ENCODE measurements at places on chromosomes 5 and 9.

- DNase-seq: peak; percentile 79
Observed at GRCh38 chr9:124617477-124618141, 110.4 kb upstream of the NR5A1 start.

DNA sequence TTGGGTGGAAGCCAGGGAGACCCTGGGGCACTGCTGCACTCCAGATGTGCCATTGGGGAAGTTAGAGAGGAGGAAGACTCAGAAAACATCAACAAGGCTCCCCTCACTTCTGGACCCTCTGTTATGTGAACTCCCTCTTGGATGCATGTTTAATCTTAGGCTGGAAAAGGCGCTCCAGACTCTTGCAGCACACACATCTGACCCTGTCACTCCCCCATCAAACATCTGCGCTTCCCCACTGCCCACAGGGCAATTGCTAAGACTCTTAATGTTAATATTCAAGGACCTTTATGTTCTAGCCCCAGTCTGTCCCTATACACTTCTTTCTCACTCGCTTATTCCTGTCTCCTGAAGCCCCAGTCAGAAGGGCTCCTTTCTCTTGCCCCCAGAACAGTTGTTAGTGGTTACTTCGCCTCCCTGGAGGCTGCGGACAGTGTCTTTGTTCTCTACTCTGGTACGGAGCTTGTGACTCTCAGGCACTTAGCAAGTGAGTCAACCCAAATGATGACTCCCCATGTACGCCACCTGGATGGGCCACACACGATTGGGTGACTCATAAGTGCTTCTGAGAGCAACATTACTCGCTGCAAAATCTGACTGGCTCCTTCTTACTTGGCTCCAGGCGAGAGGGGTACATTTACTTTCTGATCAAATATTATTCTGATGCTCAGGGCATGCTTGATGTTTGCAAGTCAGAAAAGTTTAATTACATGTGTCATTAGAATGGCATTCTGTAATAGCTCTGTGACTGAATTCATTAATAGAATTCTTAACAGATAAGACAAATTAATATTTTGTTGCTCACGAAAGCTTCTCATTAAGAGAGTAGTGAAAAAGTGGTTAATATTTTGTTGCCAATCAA lies 193.6 kb downstream of the HSPA4 start:
- peak; percentile 83 for DNase-seq

GRCh38 chr9:35844628-35845270 lies 15.7 kb downstream of the TMEM8B start:
- peak; percentile 92 for DNase-seq

GRCh38 chr5:157574456-157575380 lies 857 bp downstream of the ADAM19 start:
- no peak for DNase-seq

DNA sequence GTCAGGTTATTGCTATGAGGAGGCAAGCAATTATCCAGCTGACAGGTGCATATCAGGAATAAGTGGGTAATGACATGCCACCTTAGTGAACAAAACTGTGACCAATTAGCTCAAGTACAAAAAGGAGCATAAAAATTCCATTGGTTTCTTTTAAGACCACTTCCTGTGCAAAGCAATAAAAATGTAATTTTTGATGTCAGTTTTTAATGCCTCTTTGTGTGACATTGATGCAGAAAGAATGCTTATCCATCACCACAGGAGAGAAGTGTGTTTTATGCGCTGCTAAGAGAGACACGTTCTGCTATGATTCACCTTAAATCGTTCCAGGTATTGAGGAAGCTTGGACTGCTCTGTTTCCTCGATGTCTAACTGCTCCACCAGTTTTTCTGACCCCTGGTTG lies 96.7 kb downstream of the MRPS27 start:
- no peak for DNase-seq

GRCh38 chr5:91269198-91269597 lies 113.9 kb downstream of the ARRDC3 start:
- no peak for DNase-seq

DNA sequence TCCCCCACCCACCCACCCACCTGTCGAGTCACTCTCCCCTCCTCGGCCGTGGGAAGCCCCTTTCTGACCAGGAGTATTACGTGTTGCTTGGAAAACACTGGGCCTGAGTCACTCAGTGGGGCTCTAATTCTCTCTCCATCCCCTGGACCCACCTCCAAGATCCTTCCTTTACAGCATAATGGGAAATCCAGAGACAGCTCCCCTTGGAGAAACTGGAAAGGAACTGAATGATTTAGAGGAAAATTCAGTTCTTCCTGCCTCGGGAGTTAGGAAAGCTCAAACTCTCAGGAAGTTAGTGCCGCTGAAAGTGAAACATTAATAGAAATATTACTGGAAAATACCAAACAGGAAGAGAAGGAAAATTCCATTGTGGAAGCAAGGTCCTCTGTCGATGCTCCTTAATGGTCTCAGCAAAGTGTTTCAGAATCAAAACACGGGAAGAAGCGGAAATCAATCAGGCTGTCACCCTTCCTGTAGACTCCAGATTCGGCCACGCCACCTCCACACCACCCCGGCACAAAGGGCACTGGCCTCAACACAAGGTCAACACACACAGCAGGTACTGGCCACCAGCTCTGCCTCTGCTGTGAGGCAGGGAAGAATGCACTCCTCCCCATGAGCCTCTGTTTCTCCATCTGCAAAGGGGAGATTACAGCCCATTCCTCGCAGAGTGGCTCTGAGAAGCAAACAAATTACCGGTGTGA lies 9.6 kb downstream of the SHB start:
- DNase-seq: no peak

- no peak for DNase-seq
Observed at GRCh38 chr5:16497546-16497945, 31.9 kb upstream of the ZNF622 start.

GRCh38 chr5:56480705-56481427 lies 247.7 kb upstream of the ANKRD55 start:
- DNase-seq: peak; percentile 52

DNA sequence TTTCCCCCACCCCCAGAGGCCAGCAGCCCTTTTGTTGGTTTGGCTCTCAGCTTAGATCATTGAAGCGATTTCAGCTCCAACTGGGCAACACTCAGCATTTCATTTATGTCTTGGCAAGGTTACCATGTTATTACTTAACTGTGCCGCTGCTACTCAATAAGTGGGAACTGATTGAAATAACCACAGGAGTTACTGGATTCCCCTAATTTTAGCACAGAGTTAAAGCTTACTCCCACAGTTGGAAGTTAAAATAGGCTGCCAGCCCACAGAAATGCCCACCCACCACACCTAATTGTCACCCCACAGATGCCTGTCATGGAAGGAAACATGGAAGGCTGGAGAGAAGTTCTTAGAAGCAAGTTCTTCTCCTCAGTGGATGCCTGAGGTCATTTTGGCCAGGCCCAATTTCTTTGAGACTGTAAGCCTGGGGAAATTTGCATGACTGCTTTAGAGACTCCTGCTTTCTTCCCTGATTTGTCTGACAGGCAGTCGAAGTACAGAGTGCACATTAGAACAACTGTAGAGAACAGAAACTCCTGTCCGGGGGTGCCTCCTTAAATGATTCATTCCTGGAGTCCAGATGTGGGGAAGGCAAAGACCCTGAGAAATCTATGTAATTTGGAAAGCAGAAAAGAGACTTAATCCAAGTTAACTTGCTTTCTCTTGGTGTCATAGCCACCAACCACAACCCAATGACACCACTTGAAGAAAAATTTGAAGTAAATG lies 370.0 kb downstream of the ZSWIM6 start:
- no peak for DNase-seq

- no peak for DNase-seq
Observed at GRCh38 chr9:34463098-34463900, 4.7 kb downstream of the DNAI1 start.

DNA sequence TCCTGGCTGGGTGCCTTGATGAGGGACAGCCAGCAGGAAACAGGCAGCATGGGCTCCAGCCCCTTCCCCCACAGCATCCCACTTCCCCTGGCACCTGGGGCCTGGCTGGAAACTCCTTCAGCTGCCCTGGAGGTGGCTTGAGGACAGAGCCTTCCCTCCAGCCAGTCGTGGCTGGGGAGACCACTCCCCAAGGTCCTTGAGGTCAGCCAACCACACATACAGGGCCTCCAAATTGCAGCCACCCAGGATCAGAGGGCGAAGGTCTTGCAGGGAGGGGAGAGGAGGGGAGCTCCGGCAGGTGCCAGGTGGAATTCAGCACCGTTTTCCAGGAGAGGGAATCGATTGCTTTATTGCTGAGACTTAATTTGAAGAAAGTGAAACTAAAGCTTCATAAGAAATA lies 280.4 kb downstream of the PBX3 start:
- no peak for DNase-seq

- DNase-seq: no peak
Observed at GRCh38 chr5:40781843-40782409, 16.2 kb downstream of the PRKAA1 start.

DNA sequence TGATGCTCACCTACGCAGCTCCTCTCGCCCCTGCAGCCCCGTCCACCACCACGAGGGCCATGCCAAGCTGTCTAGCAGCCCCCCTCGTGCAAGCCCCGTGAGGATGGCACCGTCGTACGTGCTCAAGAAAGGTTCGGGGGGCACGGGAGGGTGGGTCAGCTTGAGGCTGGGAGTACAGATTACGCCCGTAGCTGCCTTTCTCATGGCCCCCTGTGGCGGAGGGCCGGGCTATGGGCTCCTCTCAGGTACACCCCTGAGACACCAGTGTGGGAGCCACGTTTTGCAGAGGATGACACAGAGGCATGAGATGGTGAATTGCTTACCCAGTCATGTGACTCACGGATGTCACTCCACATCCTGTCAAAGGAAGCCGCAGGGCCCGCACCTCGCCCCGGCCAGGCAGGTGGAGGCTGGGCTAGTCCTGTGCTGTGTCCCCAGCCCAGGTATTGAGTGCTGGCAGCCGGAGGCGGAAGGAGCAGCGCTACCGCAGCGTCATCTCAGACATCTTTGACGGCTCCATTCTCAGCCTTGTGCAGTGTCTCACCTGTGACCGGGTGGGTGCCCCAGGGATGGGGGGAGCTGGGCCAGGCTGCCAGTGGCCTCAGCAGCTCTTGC lies 33.7 kb downstream of the USP20 start:
- DNase-seq: no peak

DNA sequence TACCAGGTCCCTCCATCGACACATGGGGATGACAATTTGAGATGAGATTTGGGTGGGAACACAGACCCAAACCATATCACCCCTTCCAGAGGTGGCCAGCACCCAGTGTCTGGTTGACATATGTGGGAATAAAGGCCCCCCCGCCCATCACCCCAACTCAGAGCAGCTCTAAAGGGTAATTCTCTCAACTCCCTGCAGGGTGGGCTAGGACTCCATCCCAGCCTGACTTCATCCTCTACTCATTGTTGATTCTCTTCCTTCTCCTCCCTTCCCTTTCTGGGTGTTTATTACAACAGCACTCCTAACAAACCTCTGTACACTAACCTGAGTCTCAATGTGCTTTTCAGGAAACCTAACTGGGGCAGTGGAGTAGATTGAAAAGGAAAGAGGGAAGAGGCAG lies 339.9 kb downstream of the ACTL7B start:
- DNase-seq: no peak

DNA sequence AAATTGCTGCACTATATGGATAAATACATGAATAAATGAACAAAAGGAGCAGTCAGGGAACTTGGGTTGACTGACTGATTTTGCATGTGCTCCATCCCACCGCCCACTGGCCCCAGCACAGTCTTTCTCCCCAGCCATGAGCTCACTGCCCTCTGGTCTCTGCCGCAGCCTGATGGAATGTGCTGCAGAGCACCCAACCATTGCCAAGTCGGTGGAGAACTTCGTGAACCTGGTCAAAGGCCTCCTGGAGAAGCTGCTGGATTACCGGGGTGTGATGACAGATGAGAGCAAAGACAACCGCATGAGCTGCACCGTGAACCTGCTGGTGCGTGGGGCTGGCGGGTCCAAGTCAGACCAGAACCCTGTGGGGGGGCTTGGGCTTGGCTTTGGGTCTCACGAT lies 53.9 kb upstream of the INSYN2B start:
- no peak for DNase-seq

DNA sequence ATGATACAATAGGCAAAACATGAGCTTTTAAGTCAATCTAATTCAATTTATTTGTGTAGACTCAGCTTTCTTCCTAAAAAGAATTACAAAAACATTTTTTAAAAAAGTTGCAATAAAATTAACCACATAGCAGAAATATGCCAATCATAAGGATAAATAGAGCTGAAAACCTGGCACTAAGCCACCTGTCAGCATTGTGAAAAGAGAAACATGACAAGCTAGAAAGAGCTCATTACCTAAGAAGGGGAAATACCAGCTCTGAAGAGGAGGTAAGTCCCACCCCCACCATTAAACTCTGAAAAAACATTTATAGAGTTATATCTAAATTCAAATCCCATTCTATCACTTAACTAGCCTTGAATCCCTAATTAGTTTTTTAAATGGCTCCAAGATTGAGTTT lies 372.9 kb downstream of the OSTF1 start:
- DNase-seq: no peak
